ENCODE measurements at places on chromosomes 5 and 9.

DNA sequence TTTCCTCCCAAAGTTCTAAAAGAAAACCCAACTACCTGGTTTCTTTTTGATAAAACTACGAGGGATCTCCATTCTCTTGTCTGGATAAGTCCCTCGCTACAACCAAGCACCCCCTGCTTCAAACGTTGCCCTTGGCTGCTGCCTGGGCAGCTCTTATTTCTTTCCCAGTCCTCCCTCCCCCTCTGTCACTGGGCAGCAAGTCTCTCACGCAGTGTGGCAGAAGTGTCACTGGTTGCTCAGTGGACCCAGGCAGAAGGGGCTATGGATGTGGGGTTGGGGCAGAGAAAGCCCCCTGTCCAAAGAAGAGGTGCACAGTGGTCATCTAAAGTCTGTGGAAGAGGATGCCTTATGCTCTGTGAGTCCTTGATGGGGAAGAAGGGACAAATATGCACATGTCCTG, 7.2 kb upstream of the SMIM32 start:
- DNase-seq, result no peak

- DNase-seq, result no peak
These were observed 184.3 kb downstream of the DAB2IP start for GRCh38 chr9:121835587-121836365.

DNA sequence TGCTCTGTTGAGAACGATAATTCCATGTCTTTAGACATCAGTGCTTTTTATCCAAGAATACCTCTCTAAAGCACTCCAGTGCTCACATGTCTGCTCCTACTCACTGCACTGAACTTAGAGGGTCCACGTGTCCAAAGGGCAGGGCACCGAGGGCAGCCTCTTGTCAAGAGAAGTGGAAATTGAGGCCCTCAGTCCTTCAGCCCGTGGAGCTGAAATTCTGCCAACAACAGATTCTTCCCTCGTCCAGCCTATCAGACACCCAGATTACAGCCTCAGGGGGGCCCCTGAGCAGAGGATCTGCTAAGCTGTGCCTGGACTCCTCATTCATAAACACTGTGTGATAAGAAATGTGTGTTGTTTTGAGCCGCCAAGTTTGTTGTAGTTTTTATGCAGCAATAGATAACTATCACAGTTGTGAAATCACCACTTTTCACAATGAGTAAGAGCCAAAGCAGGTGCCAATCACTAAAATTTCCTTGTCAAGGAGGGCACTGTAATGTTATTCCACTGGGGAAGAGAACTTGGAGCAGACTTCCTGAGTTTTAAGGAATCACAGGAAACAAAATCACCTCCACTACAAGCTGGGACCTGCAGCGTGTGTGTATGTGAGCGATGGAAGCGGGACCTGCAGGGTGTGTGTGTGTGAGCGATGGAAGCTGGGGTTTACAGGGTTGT, 58.8 kb upstream of the IGFBPL1 start:
- no peak for DNase-seq

DNA sequence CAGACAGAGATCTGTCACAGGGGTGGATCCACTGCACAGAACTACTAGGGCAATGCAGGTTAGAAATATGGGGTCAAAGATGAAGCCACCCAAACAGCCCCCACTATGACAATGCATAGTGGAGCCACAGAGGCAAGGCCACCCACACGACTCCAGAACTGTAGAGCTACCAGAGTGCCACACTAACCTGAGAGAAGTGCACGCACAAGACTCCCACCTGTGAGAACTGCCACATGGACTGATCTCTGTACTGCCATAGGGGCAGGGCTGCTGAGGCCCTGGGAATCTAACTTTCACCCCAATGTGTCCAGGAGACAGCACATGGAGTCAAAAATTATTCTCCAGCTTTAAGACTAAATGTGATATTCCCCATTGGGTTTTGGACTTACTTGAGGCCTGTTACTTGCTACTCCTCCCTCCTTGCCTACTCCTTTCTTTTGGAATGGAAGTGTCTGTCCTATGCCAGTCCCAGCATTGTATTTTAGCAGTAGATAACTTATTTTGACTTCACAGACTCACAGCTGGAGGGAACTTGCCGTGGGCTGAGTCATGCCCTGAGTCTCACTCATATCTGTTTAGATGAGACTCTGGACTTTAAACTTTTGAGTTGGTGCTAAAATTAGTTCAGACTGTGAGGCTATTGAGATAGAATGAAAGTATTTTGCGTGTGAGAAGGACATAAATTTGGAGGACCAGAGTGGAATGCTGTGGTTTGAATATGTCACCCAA, 853.3 kb downstream of the MAT2B start:
- DNase-seq, result no peak

All from testis (tissue), 5 donors.